ENCODE measurements at places on chromosomes 3 and 15.

DNA sequence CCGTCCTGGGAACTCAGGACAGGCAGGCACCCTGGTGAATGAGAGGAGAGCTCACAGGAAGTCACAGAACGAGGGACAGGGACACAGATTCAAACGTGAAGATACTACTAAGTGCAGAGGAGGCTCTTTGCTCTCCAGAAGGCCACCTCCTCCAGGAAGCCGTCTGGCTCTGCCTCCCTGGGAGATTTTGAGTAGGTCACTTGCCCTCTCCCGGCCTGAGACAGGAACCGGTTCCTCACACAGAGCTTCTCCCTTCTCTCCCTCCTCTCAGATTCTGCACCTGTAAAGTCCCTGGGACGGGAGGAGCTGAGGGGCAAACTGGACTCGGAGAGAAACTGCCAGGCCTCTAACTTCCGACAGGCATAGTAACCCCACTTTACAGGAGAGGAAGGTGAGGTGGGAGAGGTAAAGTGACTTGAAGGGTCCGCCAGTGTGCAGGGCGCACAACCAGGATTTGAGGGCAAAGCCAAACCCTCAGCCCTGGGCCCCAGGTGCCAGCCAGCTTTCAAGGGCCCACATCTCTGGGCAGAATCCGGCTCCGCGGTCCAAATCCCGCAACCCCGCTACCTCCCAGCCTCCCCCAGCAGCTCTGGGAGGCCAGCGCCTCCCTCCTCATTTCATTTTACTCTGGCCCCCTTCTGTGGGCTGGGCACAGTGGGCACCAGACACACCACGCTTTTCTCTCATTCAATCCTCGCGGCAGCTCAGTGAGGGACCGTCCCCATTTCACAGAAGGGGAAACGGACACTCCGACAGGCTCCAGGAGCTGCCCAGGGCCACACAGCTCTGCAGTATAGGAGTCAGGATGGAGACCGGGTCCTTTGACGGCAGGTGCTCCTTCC, 150.2 kb downstream of the SMAD6 start:
- DNase-seq = no peak

- DNase-seq = no peak
Measured at GRCh38 chr15:100308213-100308600, 33.6 kb downstream of the ADAMTS17 start.

DNA sequence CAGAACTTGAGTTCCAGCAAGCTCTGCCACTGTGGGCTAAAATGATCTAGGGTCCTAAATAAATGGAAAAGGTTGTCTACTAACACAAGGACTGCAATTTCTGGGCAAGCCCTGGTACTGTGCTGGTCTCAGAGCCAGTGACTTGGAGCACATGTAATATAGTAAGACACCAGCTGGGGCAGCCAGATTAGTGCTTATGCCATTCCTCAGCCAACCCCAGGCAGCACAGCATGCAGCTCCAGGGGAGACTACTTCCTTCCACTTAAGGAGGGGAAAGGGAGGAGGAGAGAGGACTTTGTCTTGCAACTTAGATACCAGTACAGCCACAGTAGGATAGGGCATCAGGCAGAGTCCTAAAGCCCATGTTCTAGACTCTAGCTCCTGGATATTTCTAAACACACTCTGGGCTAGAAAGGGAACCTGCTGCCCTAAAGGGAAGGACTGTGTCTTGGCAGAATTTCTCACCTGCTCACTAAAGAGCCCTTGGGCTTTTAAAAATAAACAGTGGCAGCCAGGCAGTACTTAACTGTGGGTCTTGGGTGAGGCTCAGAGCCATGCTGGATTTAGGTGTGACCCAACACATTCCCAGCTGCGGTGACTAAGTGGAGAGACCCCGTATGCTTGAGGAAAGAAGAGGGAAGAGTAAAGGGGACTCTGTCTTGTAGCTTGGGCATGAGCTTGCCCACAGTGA, 223.7 kb upstream of the BCHE start:
- DNase-seq = no peak

- DNase-seq = no peak
Measured at GRCh38 chr3:13391308-13391707, 28.8 kb downstream of the NUP210 start.

GRCh38 chr15:57377478-57377847, 1.2 kb downstream of the CGNL1 start:
- no peak for DNase-seq

- DNase-seq = no peak
Measured at GRCh38 chr3:139640456-139640855, 37.3 kb downstream of the NMNAT3 start.

DNA sequence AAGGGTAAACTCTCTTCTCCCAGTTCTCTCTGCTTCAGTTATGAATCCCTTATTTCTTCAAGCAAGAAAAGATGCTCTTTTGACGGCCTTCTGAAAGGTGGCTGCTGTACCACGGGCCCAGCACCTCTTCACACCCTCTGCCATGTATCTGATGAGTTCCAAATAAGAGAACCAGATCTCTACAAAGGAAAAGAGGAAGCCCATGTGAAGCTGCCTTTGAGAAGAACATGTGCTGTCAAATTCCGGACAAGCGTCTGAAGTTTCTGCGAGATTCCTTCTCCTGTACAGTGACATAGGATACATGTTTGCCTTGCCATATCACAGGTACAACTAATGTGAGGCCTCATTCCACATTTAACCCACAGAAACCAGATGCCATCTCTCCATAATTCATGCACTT, 59.2 kb downstream of the SH3BP5 start:
- no peak for DNase-seq

- DNase-seq = no peak
Measured at GRCh38 chr3:124496061-124496460, 234.2 kb upstream of the UMPS start.

DNA sequence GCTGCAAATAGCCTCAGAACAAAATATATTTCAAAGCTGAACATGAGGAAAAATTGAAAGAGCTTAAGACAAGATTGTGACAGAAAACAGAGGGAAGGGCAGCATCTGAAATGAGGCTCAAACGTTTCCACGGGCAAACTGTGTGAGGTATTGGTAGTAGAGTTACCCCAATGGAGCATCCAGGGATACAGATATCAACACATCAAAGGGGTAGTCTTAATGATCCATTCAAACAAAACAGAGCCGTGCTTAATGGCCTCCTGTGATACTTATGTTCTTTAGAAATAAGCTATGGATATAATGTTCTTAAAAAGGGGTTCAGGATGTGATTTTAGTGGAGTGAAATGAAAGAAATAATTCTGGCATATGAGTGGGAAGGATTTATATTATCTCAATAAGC, 430.3 kb upstream of the PDZRN3 start:
- no peak for DNase-seq

DNA sequence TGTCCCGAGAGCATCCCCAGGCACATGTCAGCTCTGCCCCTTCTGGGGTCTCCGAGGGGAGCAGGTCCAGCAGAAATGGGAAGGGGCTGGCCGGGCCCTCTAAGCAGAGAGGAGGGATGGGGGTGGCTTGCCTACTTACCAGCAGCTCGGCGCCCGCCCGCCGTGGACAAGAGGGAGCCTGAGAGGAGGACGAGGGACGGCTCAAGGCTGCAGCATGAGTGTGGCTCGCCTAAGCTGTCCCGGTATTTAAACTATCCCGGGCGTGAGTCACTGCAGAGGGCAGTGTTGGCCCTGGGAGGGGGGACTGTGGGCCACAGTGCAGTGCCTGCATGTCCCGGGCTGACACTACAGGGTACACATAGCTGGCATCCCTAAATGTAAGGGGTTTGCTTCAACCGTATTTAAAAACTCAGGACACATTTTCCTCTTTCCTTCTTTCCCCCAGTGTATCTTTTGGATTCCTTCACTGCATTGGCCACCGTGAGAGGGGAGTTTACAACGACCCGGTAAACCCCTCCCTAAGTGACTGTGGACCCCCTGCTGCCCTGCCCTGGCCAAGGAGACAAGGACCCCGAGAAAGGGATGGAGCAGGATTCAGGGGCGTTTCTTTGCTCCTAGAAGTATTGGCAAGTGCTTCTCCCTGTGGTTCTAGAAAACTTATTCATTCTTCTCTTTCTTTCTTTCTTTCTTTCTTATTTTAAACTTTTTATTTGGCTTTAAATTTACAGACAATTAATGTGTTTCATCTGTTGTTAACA, at the start of gene LRRC15:
Gene LRRC15, minus strand, starts transcription at position 222 of the 758 bp plus-strand sequence. CDS start 8,700 bp downstream, outside the sequence.
- no peak for DNase-seq

DNA sequence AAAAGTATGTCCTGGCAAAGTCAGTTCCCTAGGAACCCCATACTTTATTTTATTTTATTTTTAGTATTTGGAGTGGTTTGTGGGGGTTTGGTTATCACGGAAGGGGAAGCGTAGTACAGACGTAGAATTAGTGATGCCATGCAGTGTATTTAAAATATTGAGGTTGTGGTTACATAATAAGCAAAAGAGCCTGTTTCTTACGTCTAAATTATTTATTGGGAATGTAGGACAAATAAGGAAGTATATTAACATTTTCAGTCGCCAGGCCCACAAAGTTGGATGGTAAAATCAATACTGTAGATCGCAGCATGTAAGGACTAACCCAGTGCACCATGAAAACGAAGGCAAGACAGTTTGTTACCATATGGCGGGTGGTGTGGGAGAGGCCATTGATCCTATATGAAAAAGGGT, 558 bp downstream of the DTWD1 start:
- DNase-seq = no peak

Measured in DMS 273 treated with DMSO at 0.1 percent for 48 hours (cell line).